ENCODE measurements at places on chromosomes 2 and 18.

DNA sequence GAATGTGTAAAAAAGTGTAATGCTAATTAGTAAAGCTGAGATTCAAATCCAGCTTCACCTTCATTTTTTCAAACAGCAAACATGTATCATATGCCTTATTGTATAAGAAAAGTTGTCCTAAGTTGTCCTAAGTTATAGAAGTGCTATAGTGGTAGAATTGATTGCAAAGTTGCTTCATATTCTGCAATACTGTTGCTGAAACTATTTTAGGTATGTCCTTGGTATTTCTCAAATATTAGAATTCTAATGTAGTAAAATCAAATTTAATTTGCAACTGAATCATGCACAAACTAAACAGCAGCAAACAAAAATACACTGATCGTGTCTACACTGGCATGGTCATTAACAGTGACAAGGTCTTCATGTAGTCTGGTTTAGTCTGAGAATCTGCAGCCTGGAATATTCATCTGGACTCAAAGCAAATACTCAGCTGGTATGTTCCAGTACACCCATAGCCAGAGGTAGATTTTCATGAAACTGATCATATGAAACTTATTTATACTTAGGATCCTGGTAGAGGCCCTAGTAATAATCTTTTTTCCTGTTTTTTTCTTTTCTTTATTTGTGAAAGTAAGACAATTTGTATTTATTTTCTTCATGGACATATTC lies 555.6 kb upstream of the ZEB2 start:
- no peak for DNase-seq

- DNase-seq = no peak
Measured at GRCh38 chr18:39991696-39992265, 1963.3 kb upstream of the PIK3C3 start.

DNA sequence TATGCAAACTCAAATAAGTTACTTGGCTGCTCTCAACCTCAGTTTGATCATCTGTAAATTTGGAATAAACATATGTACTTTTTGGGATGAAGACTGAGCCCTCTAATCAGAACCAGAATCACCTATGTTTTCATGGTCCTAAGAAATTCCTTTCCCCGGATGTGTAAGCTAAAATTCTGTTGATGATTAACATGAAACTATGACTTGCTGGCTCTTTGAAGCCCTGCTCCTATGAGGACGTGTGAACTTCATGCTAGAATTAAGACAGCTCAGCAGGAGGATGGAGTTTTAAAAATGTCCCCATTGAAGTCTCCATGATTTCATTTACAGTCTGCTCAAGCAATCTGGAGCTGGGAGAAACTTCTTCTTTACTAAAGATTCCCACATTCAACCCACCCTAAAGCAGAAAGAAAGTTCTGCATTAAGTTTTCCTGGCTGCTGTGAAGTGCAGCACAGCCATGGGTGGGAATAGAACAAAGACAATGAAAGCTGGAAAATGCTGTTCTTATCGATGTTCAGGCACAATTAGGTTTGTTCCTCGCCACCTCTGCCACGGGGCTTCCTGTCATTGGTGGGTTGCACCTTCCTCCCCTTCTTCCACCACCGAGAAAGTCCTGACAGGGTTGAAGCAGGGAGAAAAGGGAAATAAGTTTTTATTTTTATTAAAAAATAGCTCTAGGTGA lies 50.9 kb downstream of the ADCYAP1 start:
- DNase-seq = no peak

- no peak for DNase-seq
Measured at GRCh38 chr2:58070765-58071164, 24.2 kb downstream of the VRK2 start.

DNA sequence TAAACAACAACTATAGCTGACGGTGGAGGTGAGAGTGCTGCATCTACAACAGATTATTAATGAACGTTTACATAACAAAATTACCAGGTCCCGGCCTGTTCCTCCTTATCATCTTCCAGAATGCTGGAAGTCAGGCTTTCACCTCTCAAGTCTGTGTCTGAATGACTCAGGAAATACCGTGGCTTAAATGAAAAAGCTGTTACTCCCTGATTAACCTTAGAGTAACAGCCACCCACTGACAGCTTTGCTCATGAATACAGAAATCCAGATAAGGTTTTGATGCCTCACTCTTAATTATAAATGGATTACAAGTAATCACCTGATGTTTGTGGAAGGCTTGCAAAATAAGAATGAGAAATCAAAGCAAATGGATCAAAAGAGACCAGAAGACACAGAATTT lies 885.3 kb upstream of the CELF4 start:
- no peak for DNase-seq

- no peak for DNase-seq
Measured at GRCh38 chr2:207073412-207073800, 92.3 kb downstream of the KLF7 start.

- DNase-seq = no peak
Measured at GRCh38 chr2:197229509-197230443, 80.8 kb downstream of the ANKRD44 start.

DNA sequence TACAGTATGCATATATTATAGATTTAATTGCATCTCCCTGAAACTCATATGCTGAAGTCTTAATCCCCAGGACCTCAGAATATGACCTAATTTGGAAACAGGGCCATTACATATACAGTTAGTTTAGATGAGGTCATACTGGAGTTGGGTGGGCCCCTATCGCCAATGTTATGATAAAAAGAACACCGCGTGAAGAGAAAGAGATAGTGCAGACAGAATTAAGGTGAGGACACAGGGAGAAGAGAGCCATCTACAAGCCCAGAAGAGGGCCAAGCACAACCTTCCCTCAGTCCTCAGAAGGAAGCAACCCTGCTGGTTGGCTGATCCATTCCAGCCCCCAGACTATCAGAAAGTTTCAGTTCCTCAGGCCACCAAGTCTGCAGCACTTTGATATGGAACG lies 311.9 kb upstream of the RAB6C start:
- DNase-seq = no peak

- DNase-seq = no peak
Measured at GRCh38 chr2:127527001-127527804, 914 bp upstream of the IWS1 start.

- DNase-seq = no peak
Measured at GRCh38 chr2:237043866-237044265, 41.8 kb upstream of the COPS8 start.

DNA sequence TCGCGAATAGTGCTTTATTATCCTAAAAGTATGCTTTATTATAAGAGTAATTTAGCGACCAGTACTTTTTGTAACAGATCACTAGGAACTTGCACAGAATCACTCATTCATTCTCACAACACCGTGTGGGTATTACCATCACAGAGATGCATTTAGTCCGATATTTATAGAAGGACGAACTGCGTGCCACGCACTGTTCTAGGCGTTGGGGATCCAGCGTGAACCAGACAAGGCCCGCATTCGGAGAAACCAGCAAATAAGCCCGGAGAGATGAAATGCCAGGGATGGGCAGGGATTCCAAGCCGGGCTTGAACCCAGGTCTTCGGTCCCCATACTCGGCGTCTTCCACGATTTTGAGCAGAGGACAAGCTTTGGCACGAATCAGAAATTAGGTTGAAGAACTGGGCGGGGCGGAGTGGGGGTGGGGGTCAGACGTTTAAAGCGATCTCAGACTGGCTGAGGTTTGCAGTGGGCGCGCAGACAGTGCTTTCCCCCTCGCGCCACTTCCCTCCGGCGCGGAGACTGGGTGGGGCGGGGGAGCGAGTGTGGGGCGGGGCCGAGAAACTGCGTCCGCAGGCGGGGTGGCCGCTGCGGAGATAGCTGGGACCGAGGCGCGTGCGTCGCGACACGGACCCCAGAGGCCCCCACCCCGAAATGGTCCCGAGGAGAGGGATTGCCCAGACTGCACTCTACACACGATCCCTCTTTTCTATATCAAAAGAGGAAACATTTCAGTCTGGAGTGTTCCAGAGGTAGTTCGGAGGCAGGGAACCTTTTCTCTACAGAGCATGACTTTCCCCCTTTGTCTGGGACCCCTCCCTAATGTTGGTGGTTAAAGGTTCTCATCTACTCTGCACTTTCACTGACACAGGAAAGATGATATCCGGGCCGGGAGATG lies 1.1 kb upstream of the CXCR4 start:
- DNase-seq = no peak

DNA sequence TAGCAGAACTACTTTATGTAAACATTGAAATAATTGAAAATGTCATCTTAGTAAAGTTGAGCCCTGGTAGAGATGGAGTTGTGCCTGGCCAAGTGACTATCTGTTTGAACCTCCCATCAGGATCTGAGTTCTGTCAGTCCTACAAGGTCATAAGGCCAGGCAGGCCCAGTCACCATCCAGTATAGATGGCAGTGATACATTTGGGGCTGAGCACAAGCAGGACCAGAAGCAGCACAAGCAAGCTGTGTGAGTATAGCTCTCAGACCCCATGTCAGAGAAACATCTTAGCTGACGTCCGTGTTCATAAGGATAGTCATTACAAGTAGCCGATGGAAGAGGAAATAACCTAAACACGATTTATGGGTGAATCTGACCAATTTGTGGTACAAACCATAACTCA lies 44.5 kb upstream of the RBMS1 start:
- DNase-seq = no peak

DNA sequence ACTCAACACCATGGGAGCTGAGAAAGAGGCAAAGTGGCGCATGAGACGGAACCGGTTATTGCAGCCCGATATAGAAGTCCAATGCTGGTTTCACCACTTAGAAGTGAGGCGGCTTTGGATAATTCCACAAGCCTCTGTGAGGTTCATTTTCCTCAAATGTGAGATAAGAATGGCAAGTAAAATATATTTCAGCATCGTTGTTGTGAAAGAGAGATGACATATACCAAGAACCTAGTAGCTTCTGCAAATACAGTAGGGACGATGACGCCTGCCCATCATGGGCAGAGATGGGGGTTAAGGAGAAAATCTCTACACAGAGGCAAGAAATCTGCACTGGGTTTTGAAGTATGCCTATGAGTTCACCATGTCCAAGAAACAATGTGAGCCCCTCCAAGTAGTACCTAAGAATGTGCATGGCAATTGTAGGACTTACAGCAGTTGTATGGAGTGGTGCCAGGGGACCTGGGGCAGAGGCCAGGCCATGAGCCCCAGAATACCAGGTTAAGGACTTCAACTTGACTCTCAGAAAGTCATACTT lies 352.0 kb downstream of the RNF144A start:
- DNase-seq = no peak

DNA sequence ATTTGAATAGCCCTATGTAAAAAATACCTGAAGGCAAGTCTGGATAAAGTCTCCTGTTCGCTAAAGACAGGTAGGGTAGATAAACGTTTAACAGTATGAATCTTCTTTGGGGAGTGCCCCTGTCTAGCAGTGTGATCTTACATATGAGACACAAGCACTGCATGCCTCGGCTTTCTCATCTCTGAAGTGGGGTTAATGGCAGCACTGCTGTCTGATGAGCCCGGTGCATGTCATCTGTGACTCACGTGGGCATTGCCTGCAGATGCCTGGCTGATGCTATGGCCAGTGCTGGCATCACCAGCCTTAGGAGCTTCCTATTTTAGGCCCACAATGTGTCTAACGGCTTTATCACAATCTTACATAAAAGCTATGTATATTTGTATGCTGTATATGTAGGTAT lies 50.1 kb downstream of the GALR1 start:
- no peak for DNase-seq

- DNase-seq = no peak
Measured at GRCh38 chr2:181978351-181979150, 7.1 kb upstream of the PPP1R1C start.

DNA sequence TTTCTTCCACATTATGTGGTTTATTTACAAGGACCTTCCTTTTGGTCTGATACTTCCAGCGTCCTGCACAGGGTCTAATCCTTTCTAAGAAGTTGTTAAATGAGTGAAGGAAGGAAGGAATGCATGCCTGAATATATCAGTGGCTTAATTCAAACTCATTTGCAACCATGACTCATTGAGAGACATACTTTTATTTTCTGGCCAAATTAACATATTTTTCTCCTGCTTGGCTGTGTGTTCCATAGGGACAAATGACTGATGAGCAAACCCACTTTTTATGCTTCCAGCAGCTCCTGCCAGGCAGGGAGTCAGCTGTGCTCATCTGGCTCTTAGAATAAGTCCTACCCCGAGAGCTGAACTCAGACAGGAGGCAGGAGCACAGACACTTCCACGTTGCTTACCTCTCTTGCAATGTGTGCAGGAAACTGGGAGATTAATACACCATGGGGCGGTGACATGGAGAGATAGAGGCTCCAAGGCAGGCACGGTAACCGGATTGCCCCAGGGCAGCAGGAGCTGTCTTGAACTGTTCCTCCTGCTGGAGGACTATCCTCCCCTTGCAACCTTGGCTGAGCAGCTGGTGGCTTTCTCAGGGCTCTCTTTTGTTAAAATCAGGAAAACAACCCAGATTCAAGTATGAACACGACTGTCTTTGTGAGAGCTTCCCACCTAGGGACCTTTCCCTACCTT lies 667.5 kb upstream of the HS6ST1 start:
- DNase-seq = no peak

DNA sequence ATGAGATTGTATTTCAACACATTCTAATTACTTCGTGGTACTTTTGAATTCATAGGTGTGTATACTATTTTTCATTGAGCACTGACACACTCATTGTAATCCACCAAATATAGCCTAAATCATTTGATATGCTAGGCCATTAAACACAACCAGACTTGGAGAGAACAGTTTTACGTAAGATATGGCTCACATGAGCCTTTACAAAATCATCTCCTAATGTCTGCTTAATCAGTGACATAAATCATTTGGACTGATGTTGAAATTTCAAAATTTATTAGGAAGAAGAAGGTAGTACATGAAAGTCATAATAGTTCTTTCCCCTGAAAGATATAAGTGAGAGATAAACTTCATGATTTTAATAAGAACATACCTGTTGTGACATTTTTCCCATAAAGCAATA lies 550.2 kb upstream of the LINC00305 start:
- DNase-seq = no peak

DNA sequence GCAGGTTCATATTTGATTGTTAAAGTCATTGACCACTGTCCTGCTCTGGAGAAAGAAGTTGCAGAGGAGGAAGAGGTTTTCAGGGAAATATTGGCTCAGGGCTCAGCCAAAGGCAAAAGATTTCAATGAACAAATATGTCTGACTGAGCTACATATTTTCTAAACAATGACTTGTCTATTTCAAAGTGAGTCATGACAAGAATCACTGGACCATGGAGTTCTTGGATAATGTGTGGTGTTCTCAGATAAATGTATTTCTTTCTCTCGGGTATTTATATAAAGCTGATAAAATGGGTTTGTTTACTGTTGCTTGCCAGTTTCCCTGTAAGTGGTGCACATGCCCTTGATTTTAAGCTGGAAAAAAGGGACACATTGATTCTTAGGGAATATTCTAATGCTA lies 34.3 kb upstream of the RMP24 start:
- no peak for DNase-seq

DNA sequence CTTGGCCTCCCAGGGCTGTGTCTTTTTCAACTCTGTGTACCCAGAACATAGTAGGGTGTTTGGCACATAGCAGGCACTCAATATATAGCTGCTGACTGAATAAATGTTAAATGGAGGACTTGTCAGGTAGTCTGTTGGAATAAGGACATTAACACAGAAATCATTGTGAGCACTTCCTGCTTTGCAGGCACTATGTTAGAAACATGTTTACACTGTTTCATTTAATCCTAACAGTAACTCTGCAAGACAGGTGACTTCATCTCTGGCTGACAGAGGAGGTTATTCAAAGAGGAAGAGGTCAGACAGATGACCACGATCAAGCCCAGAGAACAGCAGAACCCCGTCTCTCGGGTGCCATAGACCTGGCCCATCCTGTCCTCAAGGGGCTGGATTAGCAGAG lies 28.0 kb upstream of the PIEZO2 start:
- DNase-seq = no peak

- no peak for DNase-seq
Measured at GRCh38 chr2:119004602-119005001, 62.6 kb downstream of the MARCO start.

All from progenitor cell of endocrine pancreas (in vitro differentiated cells).